ENCODE measurements at places on chromosomes 16 and 17.

DNA sequence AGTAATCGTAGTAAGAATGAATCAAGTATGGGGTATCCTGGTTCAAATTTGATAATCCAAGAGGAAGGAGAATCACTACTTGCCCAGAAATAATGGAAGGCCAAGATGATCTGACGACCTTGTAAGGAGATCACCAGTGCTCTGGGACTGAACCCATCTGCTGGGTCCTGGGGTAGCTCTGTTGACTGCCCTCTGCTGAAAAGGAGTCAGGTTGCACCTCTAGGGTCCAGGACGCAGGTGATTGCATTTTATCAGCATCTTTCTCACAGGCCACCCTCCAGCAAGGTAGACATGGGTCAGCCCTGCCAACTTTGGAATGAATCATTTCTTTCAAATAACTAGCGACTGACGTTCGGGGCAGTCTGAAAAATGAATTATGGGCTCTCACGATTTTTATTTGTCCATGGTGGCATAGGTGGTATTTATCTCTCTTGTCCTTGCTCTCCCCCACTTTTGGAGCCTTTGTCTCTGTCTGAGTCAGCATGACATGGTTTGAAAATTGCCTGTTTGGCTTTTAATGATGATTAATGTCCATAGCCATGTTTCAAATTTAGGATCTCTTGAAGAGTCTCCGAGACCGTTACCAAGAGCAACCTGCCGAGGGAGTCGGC is 163.7 kb downstream of the MSI2 start:
- peak; percentile 99 for DNase-seq

DNA sequence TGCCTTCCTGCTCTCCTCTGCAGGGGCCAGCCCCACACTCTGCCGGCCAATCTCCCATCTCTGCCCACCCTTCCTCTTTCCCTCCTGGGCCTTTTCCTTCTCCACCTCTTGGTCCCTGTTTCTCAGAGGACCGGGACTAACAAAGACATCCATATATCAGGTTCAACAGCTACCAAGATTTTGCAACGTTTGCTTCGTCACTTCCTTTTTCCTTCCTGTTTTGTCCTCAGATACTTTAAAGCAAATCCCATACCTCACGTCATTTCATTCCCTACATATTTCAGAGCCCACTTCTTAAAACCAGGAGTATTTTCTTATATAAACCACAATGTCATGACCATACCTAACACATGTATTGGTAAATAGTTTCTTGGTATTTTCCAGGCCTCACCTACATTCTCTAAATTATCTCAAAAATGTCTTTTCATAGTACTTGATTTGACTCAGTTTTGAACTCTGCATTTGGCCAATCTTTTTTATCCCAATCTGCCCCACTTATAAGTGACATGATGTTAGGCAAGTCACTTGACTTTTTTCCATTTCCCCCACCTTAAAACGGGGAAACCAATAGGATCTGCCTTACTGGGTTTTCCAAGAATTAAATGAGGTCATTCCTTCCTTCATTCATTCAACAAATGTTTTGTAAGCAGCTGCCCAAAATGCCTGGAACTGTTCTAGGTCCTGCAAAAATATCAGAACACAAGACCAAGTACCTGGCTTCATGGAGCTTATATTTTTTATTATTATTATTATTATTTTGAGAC is 7.2 kb upstream of the USP10 start:
- no peak for DNase-seq

GRCh38 chr17:72011561-72011960 is 109.3 kb upstream of the SOX9 start:
- DNase-seq, result no peak

- DNase-seq, result peak; percentile 32
Observed at GRCh38 chr17:1979182-1979985, 45.8 kb downstream of the RTN4RL1 start.

DNA sequence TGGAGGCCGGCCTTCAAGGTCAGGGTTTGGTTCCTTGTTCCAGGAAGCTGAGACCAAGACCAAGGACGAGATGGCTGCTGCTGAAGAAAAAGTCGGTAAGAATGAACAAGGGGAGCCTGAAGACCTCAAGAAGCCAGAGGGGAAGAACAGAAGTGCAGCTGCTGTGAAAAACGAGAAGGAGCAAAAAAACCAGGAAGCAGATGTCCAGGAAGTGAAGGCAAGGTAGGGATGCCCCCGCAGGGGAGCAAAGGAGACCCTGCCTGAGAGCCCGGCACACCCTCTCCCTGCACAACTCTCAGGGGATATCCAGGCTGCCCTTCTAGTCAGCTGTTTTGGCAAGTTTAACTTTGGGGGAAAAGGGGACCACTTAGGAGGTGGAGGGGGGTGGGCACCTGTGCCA is 29.0 kb downstream of the RNF213 start:
- peak; percentile 18 for DNase-seq

DNA sequence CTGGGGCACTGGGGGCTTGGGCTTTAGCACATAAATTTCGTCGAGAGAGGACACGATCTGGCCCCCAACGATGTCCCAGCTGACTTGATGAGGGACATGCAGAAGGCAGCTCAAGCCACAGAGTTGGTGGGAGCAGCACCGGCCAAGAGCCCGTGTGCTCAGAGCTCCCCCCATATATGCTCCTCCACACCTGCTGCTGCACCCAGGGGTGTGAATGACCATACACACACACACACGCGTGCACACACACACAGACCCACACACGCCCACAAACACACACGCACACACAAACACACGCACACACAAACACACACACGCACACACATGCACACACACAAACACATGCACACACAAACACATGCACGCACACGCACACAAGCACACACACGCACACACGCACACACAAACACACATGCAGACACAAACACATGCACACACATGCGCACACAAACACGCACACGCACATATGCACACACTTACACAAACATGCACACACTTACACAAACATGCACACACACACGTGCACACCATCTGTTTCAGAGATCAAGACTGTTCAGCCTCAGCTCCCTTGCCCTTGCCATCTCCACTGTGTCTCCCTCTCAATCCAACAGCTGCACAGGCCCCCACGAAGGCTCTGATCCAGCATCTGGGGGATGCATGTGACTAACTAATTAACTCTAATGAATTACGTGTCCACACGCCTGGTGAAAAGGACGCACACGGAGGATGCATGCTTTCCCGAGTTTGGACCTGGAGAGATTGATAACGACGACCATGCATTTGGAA is 85.6 kb upstream of the TNRC6C start:
- DNase-seq, result peak; percentile 11

GRCh38 chr17:42266918-42267766 is 9.0 kb downstream of the STAT5B start:
- no peak for DNase-seq

- peak; percentile 73 for DNase-seq
Observed at GRCh38 chr16:67444259-67445125, 13.6 kb downstream of the HSD11B2 start.

All from NCI-H69 (cell line).